ENCODE measurements at places on chromosomes 11 and 22.

- no peak for DNase-seq
Measured at GRCh38 chr11:69058511-69059270, 10.0 kb downstream of the TPCN2 start.

- DNase-seq, result no peak
Measured at GRCh38 chr11:134822897-134823296, 410.9 kb upstream of the B3GAT1 start.

DNA sequence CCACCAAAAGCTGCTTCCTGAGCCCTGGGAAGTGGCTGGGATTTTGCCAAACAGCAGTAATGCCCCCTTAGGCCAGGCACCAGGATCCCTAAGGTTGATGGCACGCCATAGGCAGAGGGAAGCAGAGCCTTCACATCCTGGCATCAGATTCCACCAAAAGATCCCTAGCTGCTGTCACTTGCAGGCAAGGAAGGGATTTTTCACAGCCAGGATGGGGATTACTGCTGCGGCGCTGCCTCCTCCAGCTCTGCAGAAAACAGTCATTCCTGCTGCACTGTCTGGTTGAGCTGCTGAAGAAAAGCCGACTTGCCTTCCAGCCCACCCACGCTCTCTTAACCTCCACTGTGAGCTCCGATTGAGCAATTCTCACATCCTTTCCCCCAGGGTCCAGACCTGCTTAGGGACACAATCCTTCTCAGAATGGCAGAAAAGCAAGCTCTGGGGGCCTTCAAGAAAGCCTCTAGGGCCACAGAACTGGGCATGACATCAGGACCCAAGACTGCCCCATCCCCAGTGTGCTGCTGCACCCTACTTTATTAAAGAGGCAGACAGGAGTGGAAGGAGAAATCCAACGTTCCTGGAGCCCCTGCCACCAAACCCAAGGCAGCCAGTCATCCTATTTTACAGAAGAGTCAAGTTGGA lies 19.9 kb downstream of the SYN3 start:
- no peak for DNase-seq

GRCh38 chr22:37519268-37520195 lies at the start of gene CARD10:
CARD10 (minus strand) TSS chr22:37519415; CDS start chr22:37519200, 215 bp downstream.
- no peak for DNase-seq

DNA sequence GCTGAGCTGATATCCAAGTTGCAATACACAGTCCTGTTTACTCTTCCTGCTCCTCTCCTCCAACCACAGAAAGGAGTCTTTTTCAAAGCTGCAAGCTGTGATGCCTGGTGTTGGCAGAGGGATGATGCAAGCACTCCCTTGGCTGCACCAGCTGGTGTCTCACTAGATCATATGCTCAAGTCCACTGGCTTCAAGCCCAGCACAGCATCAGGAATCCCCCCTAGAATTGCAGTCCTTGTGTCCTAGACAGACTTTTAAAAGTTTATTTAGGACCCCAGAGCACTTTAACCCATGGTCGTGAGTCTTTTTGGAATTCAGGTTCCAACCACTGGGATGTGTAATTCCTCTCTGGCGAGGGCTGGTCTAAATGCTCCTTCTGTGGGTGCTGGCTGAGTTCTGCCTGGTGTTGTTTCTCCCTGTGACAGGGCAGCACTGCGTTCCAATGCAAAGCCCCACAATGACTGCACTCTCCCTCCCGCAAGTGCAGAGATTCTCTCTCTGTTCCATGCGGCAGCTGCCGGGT lies 1.9 kb upstream of the HEPN1 start:
- no peak for DNase-seq

- DNase-seq, result no peak
Measured at GRCh38 chr11:134538742-134539141, 126.7 kb upstream of the B3GAT1 start.

DNA sequence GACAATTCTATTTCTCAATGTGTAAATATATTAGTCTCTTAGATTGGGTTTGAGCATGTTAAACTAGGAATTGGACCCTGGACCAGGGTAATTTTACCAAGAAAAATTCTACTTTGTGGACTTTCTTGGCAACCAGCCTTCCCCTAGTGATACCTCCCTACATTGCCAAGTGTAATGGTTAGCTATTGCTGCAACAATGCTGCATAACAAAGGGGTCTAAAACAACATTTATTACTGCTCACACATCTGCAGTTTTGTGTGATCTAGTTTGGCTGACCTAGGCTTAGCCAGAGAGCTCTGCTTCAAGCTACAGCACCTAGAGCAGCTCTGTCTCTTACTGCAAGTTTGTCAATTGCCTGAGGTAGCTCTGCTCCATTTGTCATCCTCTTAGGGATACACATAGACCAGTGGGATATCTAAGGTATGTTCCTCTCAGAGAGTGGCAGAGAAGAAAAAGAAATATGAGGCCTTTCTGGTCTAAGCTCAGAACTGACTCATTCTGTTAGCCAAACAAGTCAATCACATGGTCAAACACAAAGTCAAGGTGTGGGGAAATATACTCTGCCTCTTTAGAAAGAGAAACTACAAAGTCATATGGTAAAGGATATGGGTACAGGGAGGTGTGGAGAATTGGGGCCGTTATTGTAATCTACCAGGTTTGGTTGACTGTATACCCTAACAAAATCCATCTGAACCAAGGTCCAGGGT lies 2.0 kb upstream of the LAYN start:
- DNase-seq, result no peak

DNA sequence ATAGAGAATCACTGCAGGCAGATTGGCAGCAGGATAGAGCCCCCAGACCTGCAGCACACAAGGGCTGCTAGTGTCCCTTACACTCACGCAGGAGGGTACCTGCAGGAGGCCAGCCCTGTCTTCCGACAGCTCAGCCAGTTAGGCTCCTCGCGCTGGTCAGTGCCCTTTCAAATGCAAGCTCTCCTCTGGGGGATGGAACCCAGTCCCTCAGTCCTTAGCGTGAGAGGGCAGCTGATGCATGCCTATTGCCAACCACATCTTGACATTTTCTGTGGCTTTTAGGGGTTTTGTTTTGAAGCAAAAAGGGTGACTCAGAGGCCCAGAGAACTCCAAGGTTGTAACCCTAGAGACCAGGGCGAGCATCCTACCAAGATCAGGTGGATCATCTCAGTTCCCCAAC lies 40.0 kb downstream of the WNT11 start:
- peak; percentile 33 for DNase-seq

DNA sequence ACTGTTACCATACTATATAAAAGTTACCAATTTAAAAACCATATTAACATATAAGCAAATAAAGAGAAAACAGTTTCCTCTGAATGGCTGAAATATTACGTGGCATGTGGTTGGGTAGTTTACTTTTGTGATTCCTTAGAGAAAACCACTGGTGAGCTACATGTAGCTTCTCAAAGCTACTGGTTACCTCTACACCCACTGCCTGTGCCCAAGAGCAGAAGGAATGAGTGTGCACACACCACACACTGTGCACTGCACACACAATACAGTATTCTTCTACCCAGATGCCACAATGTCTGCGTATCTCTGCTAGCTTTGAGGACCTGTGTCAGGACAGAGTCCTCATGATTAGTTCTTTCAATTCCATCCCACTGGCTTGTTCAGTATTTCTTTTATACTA lies 25.5 kb upstream of the YPEL1 start:
- DNase-seq, result no peak

- no peak for DNase-seq
Measured at GRCh38 chr22:50507421-50507990, at the start of gene LMF2. LMF2 (minus strand) TSS chr22:50507702; CDS start chr22:50507675, 27 bp downstream.

DNA sequence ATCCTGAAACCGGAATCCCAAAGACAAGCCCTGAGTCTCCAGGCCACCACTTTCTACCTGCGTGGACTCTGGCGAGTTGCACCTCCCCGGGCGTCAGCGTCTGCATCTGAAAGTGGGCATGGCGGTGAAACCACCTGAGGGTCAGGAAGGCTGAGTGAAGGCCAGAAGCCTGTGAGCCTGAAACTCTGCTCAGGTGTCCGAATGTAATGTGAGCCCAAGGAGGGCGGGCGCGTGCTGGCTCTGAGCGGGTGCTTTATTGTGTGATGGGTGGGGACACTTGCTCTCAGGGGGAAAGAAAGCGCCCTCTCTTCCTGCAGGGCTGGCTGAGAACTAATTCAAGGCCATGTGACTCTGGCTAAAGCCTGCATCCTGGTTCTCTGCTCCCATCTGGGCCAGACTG lies 135.6 kb downstream of the ST3GAL4 start:
- no peak for DNase-seq

- no peak for DNase-seq
Measured at GRCh38 chr22:31345331-31346254, 553 bp downstream of the PATZ1 start.

GRCh38 chr11:102513869-102514268 lies 16.7 kb downstream of the MMP7 start:
- DNase-seq, result no peak

GRCh38 chr11:28860893-28861292 lies 752.7 kb downstream of the METTL15 start:
- no peak for DNase-seq

DNA sequence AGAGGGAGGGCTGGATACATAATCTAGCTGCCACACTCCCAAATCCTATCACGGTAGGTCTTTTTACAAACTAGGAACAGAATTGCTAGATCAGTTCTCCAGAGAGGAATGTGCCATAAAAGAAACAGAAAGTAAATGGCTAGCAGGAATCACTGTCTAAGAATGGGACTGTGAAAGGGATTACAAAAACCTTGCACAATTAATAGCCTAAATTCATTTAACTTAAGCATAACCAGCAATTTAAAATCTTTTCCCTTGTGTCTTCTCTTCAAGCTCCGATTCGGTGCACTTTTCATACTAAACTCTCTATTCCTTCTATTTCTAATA lies 35.2 kb downstream of the APOL5 start:
- DNase-seq, result no peak
